NCI-H1105 treated with DMSO at 0.1 percent for 48 hours (cell line): ENCODE measurements at places on chromosomes 2 and 18.

GRCh38 chr2:224650815-224651439 lies 65.2 kb downstream of the CCDC195 start:
- peak; percentile 54 for DNase-seq

- DNase-seq = no peak
Measured at GRCh38 chr2:241033336-241033987, 35.0 kb downstream of the SNED1 start.

DNA sequence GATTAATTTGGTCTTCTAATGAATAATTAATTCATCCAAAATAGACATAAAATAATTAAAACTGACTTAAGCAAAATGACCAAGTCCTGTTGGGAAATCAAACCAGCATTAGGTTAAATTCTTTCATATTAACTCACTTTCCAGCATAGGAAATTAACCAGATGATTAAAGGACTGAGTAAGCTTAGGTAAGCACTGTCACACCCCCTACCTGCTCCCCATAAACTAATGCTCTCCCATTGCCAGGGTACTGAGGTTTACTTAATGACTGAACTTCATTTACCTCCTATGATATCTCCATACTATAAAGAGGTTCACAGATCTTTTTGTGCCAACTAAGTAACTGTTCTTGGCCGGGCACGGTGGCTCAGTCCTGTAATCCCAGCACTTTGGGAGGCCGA lies 13.7 kb downstream of the DSC2 start:
- DNase-seq = no peak

GRCh38 chr18:9786631-9787030 lies 78.5 kb downstream of the RAB31 start:
- DNase-seq = no peak

DNA sequence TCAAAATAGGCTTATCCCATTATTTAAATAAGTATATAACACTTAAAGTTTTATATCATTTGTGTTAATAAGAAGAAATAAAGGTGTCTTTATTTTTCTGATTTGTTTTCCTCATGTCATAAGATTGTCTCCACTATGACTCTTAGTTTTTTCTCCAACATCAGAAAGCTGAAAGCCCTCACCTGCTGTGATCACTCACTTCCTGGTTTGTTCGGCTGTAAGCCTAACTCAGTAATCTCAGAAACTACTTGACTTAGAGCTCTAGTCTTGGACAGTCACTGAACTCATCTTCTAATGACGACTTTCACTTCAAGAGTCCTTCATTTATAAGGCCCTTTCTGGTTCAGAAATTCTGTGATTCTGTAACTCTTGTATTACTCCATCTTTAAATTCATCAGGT lies 311.0 kb downstream of the ZEB2 start:
- DNase-seq = no peak

- peak; percentile 2 for DNase-seq
Measured at GRCh38 chr2:104701411-104701911, 152.5 kb upstream of the POU3F3 start.

- no peak for DNase-seq
Measured at GRCh38 chr2:193276069-193276468, 1081.3 kb upstream of the TMEFF2 start.

- DNase-seq = no peak
Measured at GRCh38 chr18:13611142-13611600, 115.2 kb downstream of the FAM210A start.
